Umbilical cord (tissue), 2 donors: ENCODE measurements at places on chromosomes 7 and 10. TPM values are rescaled to one million over a fixed set of nuclear protein-coding genes. Genes with fewer than 3 reads are reported as not detected.

The ELMO1 gene
- total RNA-seq: 69.6 TPM

The ARL5B gene
- 30.6 TPM for total RNA-seq

The NEURL1 gene
- total RNA-seq: 0.24 TPM

The SHH gene
- 1.2 TPM for total RNA-seq

The HOXA7 gene
- 0.72 TPM for total RNA-seq

The IFIT1B gene
- 26.5 TPM for total RNA-seq

The SH2D4B gene
- total RNA-seq: 1.9 TPM

The FAM237B gene
- 1.7 TPM for total RNA-seq

The PVRIG gene
- total RNA-seq: 0.48 TPM

The SLC13A1 gene
- 0.48 TPM for total RNA-seq

The SH2B2 gene
- 0.96 TPM for total RNA-seq

The ORC5 gene
- total RNA-seq: 47.9 TPM

The SLC26A5 gene
- total RNA-seq: not detected

The GLI3 gene
- total RNA-seq: 17.1 TPM

The CYP2E1 gene
- total RNA-seq: 0.72 TPM

The RBM20 gene
- total RNA-seq: 2.2 TPM

The MMS19 gene
- 66.2 TPM for total RNA-seq

The GOLGA7B gene
- total RNA-seq: 0.96 TPM

The MYOZ1 gene
- 1.4 TPM for total RNA-seq

The PAX4 gene
- total RNA-seq: 2.9 TPM

The PKD2L1 gene
- total RNA-seq: not detected

The SLC29A4 gene
- 0.24 TPM for total RNA-seq

The OR2A5 gene
- 3.6 TPM for total RNA-seq

The ADRA2A gene
- total RNA-seq: 0.24 TPM

The PHKG1 gene
- 2.4 TPM for total RNA-seq

The PLPP4 gene
- 1.9 TPM for total RNA-seq

The TMEM225B gene
- not detected for total RNA-seq

The HOXA5 gene
- total RNA-seq: 2.9 TPM

The TMEM178B gene
- 2.2 TPM for total RNA-seq

The HKDC1 gene
- not detected for total RNA-seq

The EPHA1 gene
- total RNA-seq: 0.48 TPM

The PARD3 gene
- total RNA-seq: 27.0 TPM

The FAM25C gene
- total RNA-seq: not detected

The SPDYE8 gene
- total RNA-seq: 0.48 TPM

The VKORC1L1 gene
- total RNA-seq: 24.6 TPM

The TSPAN12 gene
- 6.7 TPM for total RNA-seq

The SEC23IP gene
- 17.8 TPM for total RNA-seq

The NUPR2 gene
- total RNA-seq: not detected

The CALCR gene
- 0.48 TPM for total RNA-seq

The PDE6C gene
- 1.2 TPM for total RNA-seq

The ANKRD2 gene
- total RNA-seq: not detected

The FOXP2 gene
- total RNA-seq: 13.0 TPM

The TRDMT1 gene
- total RNA-seq: 29.9 TPM

The WNT8B gene
- 0.72 TPM for total RNA-seq

The SPDYE16 gene
- total RNA-seq: 3.6 TPM

The TMEM273 gene
- total RNA-seq: 1.4 TPM

The HYAL4 gene
- total RNA-seq: 2.6 TPM

The SPDYE17 gene
- total RNA-seq: not detected

The GIMAP1 gene
- total RNA-seq: 4.1 TPM

The TMEM270 gene
- not detected for total RNA-seq

The CCDC186 gene
- 42.6 TPM for total RNA-seq

The CYP3A4 gene
- total RNA-seq: 0.72 TPM

The KLF14 gene
- 0.48 TPM for total RNA-seq

The FZD1 gene
- 33.9 TPM for total RNA-seq

The ZWINT gene
- 6.3 TPM for total RNA-seq
